ENCODE measurements at places on chromosomes 2 and 18.

DNA sequence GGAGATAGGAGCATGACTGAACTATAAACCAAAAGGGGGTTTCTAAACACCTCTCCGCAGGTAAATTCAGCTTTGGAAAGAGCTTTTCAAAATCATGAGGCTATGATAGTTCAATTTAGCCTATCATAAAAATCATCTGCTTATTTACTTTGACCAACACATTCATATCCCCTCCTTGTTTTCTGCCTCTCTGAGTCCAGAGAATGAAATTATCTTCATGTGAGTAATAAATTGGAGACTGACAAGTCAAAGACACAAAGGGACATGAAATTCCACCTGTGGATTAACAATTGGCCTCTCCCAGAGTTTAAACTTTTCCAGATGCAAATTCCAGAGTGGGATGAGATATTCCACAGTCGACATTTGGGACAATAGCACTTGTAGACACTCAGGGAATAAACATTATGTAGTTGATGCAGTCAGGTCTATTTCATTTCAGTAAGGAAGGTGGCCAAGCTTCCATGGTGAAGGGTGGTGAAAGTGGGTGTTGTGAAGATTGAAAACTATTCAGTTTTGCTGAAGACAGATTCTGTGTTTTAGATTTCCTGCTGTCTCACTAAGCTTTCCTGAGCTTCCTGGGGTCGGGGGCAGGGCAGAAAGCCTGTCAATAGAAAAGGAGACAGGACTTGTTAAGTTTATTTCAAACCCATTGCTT is 84.7 kb downstream of the CDC42EP3 start:
- no peak for DNase-seq

GRCh38 chr2:10254373-10255188 is 48.1 kb upstream of the HPCAL1 start:
- DNase-seq: no peak

DNA sequence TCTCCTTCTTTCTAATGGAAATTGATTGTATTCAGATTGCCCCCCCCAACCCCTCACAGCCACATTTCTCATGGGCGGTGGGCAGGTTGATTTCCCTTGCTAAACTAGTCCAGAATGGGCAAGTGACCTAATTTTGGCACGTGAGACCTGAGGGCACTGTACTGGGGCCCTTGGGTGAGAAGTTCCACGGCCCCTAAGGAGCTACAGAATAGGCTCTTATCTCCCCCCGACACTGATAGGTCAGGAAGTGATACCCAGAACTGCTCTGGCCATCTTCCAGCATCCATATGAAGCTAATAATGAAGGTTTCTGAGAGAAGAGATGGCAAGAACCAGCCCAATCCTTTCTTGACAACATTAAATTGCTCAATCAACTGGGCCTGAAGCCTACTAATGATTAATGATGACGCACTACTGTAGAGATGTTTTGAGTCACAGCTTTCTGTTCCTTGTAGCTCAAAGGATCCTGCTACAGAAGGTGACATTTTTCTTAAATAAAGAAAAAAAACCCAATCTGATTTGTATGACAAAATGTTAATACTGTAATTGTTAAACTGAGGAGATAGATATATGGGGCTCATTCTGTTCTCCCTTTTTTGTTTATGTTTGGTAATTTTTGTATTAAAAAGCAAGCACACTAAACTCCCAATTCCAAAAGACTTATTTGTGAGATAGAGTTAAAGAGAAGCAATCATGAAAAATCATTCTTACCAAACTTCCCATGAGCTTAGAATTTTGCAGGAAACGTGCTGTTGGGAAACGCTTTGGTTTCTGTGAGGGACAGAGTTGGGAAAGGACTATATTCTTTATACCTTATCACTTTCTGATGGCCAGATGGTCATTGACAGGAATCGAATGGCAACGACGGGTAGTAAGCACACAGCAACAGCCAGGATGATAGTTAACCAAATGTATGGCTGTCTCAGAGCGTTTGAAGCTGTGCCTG is 28.2 kb upstream of the NARS1 start:
- DNase-seq: no peak

DNA sequence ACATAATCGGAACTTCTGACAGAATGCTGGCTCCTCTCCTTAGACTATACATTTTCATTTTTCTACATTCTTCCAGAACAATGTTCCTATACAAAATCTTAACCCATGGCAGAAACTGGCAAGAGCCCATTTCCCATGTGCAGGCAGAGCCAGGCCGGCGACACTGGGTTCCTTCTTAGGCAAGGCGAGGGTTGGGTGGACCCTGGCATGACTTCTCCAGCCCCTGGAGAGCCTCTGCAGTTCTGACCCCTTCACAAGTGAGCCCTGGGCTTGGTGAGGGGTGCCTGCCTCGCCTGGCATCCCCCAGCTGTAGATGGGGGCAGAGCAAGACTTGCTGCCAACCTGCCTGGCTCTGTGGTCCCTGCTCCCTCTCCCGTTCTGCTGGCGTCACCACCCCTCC is 5.0 kb downstream of the GYPC start:
- no peak for DNase-seq

GRCh38 chr2:78993518-78994148 is 31.9 kb upstream of the REG3G start:
- DNase-seq: no peak

DNA sequence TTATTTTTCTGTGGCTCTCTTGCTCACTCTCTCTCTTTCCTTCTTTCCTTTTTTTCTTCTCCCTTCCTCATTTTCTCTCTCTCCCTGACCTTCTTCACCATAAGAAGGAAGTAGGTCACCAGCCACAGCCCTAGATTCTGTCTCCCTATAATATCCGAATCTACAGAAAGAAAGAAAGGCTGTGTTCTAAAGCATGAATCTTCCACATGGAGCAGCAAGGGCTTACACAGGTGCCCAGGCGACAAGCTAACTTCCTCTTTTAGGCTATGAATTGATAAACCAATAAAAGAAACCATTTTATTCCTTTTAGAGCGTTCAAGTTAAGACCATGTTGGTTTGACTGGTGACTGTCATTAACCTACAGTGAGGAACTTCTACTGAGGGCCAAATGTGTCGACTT is 49.3 kb downstream of the CACNB4 start:
- no peak for DNase-seq

- no peak for DNase-seq
These were observed 78.0 kb upstream of the GAREM1 start for GRCh38 chr18:32548688-32549087.

- DNase-seq: no peak
These were observed 154.0 kb downstream of the INHBB start for GRCh38 chr2:120499784-120500495.

GRCh38 chr2:12455661-12456060 is 261.1 kb upstream of the TRIB2 start:
- no peak for DNase-seq

GRCh38 chr2:207238831-207239701 is 73.3 kb upstream of the KLF7 start:
- DNase-seq: no peak

GRCh38 chr2:84694088-84694622 is 177.9 kb downstream of the DNAH6 start:
- no peak for DNase-seq

- DNase-seq: no peak
These were observed 50.1 kb upstream of the ITM2C start for GRCh38 chr2:230814616-230815015.

DNA sequence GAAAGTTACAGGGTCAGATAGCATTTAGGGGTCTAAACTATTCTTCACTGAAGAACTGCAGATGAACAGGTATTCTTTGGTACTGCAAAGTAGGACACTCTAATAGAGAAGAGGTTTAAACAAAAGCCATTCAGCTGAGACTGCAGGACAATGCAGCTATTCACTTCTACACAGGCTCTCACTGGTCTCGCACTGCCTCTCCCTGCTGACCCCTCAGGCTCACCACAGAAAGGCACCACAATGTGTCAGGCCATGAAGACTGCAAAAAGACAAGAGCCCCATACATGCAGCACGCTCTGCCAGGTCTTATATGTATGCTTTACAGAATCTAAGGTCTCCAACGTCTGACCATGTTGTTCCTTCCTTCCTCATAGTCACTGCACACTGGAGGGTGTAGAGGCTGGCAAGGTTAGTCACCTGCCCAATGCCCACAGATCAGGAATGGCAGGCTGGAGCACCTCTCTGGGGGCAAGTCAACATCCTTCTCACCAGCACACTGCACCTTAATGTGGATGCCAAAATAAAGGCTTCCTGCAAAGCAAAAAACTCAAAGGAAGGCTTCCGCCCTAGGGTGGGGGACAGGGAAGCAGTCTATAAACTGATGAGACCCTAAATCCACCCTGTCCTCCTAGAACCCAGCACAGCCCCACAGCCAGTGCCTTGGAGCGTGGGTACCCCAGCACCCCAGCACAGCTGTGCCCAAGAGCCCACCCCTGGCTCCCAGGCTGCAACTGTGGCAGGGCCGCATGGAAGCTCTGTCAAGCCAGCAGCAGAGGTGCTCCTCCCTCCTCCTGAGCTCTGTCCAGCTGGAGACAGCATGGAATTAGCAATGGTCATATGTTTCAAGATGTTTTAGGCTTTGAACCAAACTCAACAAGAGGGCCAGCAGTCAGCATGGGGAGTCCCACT is 10.7 kb upstream of the RNU4ATAC start:
- DNase-seq: no peak

- no peak for DNase-seq
These were observed 40.6 kb downstream of the ZRANB3 start for GRCh38 chr2:135490376-135490775.

DNA sequence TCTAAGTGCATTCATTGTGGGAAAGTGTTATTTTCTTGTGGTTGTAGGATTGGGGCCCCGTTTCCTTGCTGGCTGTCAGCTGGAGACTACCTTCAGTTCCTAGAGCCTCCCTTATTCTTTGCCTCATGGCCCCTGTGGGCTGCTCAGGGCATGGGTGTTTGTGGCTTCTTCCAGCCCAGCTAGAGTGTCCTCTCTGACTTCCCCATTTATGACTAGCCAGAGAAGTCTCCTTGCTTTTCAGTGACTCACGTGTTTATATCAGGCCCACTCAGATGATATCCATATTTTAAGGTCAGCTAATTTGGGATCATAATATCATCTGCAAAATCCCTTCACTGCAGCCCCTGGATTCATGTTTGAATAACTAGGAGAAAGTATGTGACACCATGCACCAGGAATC is 62.8 kb downstream of the DTNA start:
- no peak for DNase-seq

DNA sequence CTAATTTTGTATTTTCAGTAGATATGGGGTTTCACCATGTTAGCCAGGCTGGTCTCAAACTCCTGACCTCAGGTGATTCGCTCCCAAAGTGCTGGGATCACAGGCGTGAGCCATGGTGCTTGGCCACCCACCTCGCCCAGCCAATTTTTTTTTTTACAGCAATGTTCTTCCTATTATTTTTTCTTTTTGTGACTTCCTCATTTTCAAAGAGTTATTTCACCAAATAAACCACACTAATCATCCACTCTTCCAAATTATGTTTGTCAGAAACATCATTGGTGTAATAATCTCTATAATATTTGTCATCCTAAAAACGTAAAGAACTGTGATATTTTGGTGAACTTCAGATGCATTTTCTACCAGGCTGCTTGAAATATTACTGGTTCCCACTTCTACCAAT is 16.3 kb upstream of the PDCL3 start:
- no peak for DNase-seq

- no peak for DNase-seq
These were observed 426.1 kb downstream of the DCC start for GRCh38 chr18:52766002-52766545.

GRCh38 chr18:79521416-79522205 is 125.9 kb downstream of the NFATC1 start:
- DNase-seq: no peak

DNA sequence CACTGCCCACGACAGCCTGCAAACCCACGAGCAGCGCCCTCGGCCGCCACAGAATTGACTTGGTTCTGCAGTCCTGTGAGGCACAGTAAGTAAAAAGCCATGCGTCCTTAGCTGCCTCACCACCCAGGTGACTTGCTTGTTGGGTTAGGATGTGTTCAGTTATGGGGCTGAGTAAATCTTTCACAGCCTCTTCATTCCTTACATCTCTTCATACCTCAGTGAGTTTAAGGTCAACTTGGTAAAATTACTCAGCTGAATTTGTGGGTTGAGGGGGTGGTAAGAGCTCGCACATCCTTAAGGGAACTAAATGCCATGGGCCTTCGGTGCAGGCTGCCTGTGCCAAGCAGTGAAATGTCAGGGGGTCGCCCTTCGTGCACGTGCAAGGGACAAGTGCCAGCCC is 165.2 kb upstream of the ALKAL2 start:
- no peak for DNase-seq

DNA sequence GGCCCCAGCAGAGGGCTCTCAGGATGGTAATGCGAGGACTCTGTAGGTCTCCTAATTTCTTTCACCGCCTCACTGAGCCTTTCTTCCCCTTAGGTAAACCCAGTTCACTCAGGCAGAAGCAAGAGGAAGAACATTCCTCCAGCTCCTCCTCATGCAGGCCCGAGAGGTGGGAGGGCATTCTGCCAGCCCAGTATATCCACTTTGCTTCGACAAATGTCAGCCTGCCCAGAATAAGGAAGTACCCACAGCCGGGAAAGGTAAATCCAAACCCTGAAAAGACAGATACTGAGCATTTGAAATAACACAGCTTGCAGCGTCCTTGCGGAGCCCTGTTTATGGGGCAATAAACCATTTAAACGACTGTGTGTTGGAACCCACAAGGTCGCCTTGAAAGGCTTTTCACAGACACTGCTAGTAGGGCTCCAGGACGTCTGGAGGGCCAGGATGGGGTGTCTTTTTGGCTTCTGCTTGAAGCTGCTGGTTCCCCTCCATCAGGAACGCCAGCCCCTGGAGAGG is 63.0 kb upstream of the STPG4 start:
- DNase-seq: no peak

- no peak for DNase-seq
These were observed 178.0 kb upstream of the FN1 start for GRCh38 chr2:215613888-215614287.

DNA sequence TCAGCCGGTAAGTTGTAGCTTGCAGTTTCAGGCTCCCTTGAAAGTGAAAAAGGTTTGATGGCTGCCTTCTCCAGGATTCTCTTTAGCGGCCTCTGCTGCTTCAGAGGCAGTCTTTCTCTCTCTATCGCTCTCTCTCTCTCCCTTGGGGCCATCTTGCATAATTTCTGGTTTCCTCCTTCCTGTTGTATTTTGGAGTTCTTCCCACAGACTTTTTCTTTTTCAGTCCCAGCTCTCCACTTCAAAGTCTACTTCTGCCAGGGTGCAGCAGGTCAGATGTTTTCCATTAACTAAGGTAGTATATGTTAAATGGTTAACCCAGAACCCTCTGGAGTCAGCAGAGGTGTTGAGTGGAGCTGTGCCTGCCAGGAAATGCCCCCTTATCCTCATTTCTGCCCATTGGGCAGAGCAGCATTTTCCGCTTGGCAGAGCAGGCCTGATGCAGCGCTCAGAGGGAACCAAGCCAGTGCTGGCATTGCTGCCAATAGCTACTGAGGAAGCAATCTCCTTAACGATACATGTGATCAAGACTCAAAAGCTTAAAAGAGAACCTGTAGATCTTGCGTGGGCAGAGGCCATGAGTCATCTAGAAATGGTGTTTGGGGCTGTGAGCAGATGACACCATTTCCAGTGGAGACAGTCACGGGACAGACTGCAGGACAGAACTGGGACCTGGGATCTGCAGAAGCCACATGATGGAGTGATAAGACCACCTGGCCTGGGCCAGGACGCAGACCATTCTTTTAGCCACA is 20.8 kb downstream of the DBI start:
- no peak for DNase-seq

- no peak for DNase-seq
These were observed 25.8 kb downstream of the FEZ2 start for GRCh38 chr2:36572054-36572718.
